Progenitor cell of endocrine pancreas (in vitro differentiated cells): ENCODE measurements at places on chromosomes 3 and 15.
A peak's percentile ranks its signal among the peaks of the same experiment; 100 is the strongest.

GRCh38 chr15:39132070-39132469 is 448.8 kb upstream of the THBS1 start:
- DNase-seq: no peak

GRCh38 chr3:196533260-196533681 is 18.1 kb upstream of the SMCO1 start:
- no peak for DNase-seq

GRCh38 chr15:29141308-29142128 is 128.1 kb downstream of the NSMCE3 start:
- DNase-seq: peak; percentile 5

DNA sequence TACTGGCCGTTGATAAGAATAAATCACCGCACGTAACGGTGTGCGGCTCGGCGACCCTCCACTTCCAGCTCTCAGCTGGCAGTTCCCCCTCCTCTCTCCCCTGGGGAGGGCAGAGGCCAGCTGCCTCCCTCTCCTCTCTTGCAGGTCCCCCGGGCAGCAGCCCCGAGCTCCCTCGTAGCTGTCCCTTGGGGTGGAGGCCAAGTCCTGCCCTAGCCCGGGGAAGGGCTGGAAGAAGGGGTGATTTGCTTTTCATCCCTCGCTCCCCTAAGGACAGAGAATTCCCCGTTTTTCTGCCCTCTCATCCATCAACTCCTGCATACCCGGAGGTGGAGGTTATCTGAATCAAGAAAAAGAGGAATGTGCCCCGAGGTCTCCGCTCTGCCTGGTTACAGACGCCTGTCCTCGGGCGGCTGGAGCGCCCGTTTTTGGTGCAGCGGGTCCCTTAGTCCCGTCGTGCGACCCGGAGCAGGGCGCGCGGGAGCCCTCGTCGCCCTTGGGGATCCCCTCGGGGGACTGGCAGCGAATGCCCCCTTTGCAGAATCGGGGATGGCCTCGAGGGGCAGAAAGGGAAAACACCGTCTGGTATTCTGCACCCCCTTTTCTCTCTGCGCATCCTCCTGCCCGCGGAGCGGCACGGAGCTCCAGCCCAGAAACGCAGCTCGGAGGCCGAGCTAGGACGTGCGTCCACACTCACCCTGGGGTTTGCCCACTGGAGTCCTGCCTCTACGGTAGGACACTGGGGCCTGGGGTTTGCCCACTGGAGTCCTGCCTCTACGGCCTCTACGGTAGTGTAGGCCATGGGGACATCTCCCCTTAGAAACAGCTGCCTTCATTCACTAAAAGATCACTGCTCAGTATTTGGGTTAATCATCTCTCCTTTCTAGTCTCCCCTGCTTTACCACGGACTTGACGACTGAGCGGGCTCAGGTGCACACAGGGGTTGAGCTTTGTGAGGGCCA is 2.2 kb downstream of the PTPRG start:
- peak; percentile 11 for DNase-seq

DNA sequence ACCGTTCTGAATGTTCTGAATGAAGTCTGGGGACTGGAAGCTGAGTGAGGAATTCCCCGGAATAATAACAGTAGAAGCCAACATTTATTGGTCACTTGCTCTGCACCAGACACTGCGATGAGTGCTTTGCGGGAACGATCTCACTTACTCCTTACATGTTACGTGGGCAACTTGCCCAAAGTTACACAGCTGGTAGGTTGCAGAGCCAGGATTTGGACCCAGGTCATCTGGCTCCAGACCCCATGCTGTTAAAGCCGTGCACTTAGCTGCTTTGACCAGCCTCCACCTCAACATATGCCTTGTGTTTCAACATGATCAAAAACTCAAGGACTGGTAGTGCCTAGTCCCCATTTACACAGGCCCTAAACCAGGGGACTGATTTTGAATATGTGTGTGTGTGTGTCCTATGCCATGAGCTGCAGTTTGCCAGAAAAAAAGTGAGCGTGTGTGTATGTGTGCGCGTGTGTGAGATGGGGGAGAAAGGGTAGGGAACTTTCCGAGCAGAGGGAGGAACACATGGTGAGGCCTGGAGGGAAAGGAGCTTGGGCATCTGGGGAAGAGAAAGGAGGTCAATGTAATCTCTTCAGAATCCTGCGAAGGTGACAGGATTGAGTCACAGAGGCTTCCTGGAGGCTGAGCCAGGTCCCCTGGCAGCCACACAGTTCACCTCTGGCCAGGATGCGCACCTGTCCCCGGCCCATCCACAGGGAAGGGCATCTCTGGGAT is 28.9 kb downstream of the LINGO1 start:
- DNase-seq: no peak

DNA sequence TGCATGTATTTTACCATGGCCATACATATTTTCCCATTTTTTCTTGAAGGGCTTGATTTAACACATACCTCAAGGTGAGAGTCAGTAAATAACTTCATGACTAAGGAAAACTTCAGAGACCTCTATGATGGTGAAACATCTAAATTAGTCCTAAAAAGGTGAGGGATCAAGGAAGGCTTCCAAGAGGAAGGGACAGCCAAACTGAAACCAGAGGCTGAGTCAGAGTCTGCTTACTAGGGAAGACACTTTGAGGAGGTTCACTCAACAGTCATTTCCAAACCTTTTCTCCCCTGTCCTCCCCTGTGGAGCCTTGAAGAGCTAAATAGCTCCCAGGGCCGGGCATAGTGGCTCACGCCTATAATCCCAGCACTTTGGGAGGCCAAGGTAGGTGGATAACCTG is 206.6 kb downstream of the SHQ1 start:
- no peak for DNase-seq

DNA sequence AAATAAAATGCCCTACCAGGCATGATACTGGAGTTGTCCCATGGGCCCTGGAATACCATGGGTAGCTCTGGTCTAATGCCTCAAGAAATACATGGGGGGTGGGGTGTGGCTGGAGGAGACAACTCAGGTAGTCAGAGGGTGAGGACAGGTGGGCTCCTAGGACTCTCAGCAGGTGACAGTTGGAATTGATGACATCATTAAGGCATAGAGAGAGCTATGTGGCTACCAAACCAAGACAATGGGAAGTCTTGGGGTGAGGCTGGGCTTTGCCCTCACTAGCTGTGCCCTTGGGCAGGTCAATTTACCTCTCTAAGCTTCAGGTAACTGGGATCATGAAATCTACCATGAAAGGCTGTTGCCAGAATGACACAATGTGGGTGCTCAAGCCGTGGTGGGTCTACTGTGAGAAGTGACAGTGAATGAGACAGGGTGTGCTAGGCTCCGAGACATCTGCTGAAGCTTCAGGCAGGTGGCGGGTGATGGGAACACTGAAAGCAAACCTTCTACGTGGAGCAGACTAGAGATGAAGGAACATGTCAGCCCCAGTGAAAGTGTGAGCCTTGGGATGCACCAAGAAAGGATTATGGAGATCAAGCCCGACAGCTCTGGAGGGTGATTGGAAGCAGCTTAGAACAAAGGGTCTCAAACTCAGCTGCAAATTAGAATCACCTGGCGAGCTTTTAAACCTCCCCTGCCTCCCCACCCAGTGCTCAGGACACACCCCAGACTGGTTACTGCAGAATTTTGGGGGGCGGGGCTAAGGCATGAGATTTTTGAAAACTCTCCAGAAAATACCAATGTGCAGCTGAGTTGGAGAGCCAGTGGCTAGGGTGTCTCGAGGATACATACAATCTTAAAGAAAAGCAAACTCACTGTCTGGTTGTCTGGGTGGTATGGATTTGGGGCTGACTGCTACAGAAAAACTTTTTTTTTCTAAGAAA is 21.5 kb downstream of the SLC6A20 start:
- no peak for DNase-seq

GRCh38 chr15:78102741-78103140 is 10.4 kb downstream of the SH2D7 start:
- no peak for DNase-seq

DNA sequence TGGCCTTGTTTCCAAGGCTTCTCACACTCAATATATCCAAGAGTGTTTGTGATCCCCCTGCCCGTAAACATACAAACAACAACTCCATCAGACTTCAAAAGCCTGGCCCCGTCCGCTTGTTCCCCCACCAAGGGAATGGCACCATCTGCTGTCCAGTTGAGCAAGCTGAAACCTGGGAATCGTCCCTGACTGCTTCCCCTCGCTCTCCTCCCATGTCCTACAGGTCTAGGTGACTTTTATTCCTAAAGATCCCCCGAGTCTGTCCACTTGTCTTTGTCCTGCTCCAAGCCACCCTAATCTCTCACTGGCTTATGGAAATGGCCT is 27.9 kb upstream of the FAM174B start:
- peak; percentile 32 for DNase-seq

DNA sequence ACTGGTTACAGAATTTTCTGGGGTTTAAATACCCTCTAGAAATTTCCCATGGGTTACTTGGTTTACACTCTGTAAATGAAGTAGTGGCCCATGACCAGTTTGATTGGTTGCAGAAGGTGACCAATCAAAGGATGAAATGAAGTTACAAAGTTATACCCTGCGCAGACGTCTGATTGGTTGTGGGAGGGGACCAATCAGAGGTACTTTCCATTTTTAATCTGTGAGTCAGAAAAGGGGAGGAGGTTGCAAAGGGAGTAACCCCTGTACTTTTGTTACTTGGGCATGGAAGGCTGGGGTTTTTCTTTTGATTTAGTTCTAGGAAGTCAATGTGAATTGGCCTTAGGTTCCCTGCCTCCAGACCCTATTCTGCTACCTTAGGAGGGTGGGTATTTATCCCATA is 18.7 kb upstream of the APH1B start:
- no peak for DNase-seq

DNA sequence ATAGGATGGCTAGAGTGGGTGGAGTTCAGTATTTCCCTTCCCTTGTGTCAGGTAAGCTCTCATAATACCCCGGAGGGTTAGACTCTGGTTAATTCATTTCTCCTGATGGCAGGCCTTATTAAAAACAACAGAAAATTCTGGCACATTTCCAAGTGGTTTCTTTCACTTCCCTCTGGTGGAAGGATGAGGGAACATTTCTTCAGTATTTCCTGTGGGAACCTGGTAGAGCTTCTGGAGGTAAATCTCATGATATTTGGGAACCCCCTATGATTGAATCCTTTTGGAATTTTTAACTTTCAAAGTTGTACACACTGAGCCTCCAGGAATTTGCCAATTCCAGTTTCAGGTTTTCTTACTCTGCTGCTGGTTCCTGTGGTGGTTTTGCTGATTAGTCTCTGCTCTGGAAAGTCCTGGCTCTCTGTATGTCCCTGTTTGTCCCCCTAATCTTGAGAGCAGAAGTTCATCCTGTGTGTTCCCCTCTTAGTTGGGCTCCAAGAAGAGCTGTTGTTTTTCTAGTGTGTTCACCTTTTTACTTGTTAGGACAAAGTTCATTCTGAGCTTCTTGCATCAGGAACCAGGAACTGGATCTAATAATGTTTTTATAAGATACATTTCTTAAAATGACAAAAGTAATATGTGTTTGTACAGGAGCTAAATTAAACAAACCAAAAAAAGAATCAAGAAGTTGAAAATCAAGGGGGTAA is 12.1 kb downstream of the CHRNA7 start:
- DNase-seq: no peak

DNA sequence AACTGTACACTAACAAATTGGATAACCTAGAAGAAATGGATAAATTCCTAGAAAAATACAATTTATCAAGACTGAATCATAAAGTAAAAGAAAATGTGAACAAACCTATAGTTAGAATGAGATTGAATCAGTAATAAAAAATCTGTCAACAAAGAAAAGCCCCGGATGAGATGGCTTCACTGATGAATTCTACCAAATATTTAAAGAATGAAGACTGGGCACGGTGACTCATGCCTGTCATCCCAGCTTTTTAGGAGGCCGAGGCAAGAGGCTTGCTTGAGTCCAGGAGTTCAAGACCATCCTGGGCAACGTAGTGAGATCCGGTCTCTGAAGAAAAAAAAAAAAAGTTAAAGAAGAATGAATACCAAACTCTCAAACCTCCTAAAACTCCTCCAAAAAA is 17.7 kb upstream of the AP4E1 start:
- no peak for DNase-seq

DNA sequence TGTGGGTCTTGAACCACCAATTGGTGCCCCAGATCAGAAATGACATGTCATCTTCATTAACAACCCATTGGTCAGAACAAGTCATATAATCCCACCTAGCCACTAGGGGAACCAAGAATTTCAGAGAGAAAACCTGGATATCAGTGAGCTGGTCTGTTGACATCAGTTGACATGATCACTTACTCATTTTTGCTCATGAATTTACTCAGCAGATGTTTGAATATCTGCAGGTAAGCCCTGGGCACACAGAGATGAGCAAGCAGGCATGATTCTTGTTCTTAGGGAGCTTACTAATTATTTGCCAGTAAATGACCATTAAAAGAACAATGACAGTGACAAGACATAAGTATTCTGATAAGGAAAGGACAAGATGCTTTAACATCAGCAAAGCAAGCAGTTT is 64.3 kb upstream of the PLCL2 start:
- DNase-seq: no peak

- no peak for DNase-seq
These were observed 19.6 kb downstream of the B4GALT4 start for GRCh38 chr3:119220970-119221667.

- no peak for DNase-seq
These were observed 404.4 kb upstream of the MDFIC2 start for GRCh38 chr3:70716832-70717231.

DNA sequence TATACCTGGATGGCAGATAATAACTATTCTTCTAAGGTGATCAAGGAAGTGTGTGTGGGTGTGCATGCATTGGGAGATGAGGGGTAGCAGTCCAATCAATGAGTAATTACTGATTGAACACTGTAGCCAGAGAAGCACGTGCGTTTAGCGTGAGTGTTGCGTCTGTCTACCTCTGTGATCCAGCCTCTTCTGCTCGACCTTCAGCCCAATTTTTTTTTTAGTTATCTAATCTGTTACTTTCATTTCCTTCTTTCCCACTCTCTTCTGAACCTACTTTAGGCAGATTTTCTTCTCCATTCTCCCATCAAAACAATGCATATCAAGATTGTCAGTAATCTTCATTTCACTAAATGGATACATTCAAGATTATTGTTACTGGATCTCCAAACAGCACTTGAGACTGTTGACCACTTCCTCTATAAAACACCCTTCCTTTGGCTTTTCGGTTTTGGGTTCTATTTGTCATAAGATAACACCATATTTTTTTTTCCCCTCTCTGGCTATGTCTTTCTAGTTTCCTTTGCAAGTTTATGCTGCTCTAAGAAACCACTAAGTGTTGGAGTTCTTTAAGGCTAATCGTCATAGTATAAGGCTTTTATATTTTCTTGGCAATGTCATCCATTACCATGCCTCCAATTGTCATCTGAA is 41.0 kb downstream of the MCTP2 start:
- no peak for DNase-seq

GRCh38 chr3:20073068-20073467 is 32.8 kb downstream of the KAT2B start:
- DNase-seq: no peak

DNA sequence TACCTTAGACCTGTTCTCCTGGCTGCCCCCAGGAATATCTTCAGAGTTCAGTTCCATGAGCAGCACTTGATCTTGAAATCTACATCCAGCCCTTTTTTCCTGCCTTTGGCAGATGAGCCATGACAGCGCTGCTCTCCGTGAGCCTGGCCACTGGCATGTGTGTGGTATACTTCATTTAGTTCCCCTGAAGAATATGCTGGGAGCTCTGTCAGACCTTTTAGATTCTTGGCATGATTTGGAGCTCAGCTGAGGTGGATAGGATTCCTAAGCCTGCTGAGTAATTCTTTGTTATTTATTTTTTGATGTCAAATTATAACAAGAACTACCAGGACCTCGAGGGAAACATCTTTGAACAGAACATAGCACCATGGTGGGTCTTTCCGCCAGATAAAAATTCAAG is 121.7 kb downstream of the EDEM1 start:
- no peak for DNase-seq
